Natural killer cell (primary cell): ENCODE measurements at places on chromosomes 16 and 17.

- no peaks in the 10 kb centered on the region for H3K36me3 ChIP-seq
- no peak overlapping the region for H3K4me3 ChIP-seq
- H3K27ac ChIP-seq: no peak overlapping the region
- no peaks in the 10 kb centered on the region for H3K27me3 ChIP-seq
- DNase-seq: no peak
- H3K4me1 ChIP-seq: no peaks in the 10 kb centered on the region
These were observed 55.7 kb downstream of the TAOK1 start for GRCh38 chr17:29445844-29446243.

- H3K4me1 ChIP-seq: no peaks in the 10 kb centered on the region
- H3K4me3 ChIP-seq: no peak overlapping the region
- no peak for DNase-seq
- no peaks in the 10 kb centered on the region for H3K27me3 ChIP-seq
- peaks cover 14% of the 10 kb centered on the region for H3K36me3 ChIP-seq
These were observed 94.1 kb downstream of the USP32 start for GRCh38 chr17:60297760-60298401.

DNA sequence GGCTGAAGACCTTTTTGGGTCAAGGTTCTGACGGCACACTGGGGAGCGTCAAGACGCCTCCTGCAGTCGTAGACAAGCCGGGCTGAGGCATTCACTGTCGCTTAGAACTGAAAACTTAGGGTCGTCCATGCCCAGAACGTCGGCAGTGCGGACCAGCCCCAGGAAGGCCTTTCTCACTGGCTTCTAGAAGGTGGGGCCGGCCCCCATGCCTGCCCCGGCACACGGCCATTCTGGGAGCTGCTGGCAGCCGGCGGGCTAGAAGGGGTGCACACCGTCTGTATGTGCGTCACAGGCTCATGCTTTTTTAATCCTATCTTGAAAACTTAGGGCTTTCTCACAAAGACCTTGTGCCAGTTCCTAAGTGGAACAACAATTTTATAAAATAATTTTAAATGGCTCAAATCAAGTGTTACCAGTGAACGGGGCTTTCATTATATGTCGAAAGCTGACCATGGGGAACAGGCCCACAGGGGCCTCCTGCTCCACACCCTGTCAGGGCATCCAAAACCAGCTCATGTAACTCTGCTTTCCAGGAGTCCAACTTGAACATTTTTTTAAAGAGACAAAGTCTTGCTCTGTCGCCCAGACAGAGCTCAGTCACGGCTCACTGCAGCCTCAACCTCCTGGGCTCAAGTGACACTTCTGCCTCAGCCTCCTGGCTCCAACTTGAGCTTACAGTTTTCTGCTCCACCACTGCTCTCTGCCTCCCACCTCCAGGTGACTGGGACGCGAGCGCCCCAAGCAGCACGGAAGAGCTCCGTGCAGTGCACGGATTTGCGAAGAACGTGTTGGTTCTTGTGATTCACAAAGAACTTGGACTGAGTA lies 111.2 kb downstream of the ANKRD11 start:
- no peak overlapping the region for H3K4me3 ChIP-seq
- no peak for DNase-seq
- H3K27me3 ChIP-seq: no peaks in the 10 kb centered on the region
- H3K27ac ChIP-seq: no peak overlapping the region
- no peaks in the 10 kb centered on the region for H3K36me3 ChIP-seq

DNA sequence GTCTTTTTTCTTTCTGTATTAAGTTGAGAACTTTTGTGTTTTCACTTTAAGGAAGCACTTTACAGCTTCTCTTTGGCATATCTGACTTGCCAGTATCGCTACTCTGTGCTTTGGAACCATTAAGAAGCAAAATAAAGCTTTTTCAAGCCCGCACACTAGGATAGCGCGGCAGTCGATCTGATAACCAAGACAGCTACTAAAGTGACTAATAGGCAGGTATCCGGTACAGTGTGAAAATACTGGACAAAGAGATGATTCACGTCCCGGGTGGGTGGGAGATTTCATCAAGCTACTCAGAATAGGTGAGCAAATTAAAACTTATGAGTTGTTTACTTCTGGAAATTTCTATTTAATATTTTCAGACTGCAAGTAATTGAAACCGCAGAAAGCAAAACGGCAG lies 53.8 kb downstream of the SHISA6 start:
- H3K4me3 ChIP-seq: no peak overlapping the region
- no peaks in the 10 kb centered on the region for H3K4me1 ChIP-seq
- no peak overlapping the region for H3K27ac ChIP-seq
- H3K27me3 ChIP-seq: no peaks in the 10 kb centered on the region

DNA sequence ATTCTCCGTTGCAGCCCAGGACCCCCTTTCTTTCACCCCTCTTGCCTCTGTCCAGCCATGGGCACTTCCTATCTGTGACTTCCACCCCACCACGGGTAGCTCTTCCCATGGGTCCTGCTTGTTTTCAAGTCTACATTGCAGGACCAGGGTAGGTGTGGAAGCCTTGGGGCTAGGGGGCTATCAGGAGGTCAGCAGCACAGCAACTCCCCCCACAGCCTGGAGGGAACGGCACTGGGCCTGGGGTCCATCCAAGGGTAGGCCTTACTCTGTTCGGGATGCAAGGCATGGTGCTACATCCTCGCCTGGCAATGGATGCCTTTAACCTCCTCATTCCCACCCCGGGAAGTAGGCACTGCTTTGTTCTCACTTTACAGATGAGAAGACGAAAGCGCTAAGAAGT lies 109.3 kb downstream of the IRX5 start:
- H3K4me3 ChIP-seq: no peak overlapping the region
- no peaks in the 10 kb centered on the region for H3K36me3 ChIP-seq
- DNase-seq: no peak
- no peak overlapping the region for H3K27ac ChIP-seq

GRCh38 chr16:12412890-12413289 lies 390.8 kb downstream of the CPPED1 start:
- H3K4me1 ChIP-seq: peaks cover 18% of the 10 kb centered on the region
- H3K27ac ChIP-seq: peak overlapping the region; percentile 40
- H3K4me3 ChIP-seq: no peak overlapping the region
- no peaks in the 10 kb centered on the region for H3K27me3 ChIP-seq
- DNase-seq: no peak

- H3K4me1 ChIP-seq: peaks cover 75% of the 10 kb centered on the region
- peak; percentile 38 for DNase-seq
- H3K27ac ChIP-seq: no peak overlapping the region
- no peaks in the 10 kb centered on the region for H3K27me3 ChIP-seq
- H3K4me3 ChIP-seq: no peak overlapping the region
These were observed 2.2 kb upstream of the SLC12A3 start for GRCh38 chr16:56862776-56863175.

- DNase-seq: no peak
- H3K27me3 ChIP-seq: no peaks in the 10 kb centered on the region
- peaks cover 14% of the 10 kb centered on the region for H3K36me3 ChIP-seq
These were observed 36.2 kb downstream of the USP10 start for GRCh38 chr16:84735849-84736586.
